ENCODE measurements at places on chromosomes 5 and 9.

GRCh38 chr9:40927260-40927631, 201.2 kb downstream of the FOXD4L6 start:
- no peak for DNase-seq

- DNase-seq: no peak
Measured at GRCh38 chr5:139088024-139088423, 110.1 kb downstream of the SIL1 start.

- DNase-seq: no peak
Measured at GRCh38 chr5:155651-156410, 35.5 kb upstream of the LRRC14B start.

DNA sequence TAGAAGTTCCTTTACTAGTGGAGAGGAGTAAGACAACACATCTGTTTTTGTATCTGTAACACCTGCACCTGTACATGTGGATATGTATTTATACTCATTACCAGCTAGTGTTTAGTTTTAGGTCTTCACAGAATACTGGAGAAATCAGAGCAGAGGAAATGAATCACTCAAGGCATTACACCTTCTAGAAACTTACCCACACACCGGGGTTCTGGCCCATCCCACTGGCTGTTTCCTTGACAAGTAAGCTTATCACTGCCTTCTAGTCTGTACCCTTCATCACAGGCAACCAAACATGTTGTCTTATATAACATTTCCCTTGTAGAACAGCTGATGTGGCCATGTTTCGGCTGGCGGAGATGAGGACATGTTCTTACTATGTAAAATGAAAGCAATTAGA, 76.7 kb downstream of the SVEP1 start:
- no peak for DNase-seq

- DNase-seq: no peak
Measured at GRCh38 chr5:16663840-16664239, 47.0 kb upstream of the RETREG1 start.

GRCh38 chr9:77751341-77752091, 103.4 kb upstream of the GNA14 start:
- no peak for DNase-seq

DNA sequence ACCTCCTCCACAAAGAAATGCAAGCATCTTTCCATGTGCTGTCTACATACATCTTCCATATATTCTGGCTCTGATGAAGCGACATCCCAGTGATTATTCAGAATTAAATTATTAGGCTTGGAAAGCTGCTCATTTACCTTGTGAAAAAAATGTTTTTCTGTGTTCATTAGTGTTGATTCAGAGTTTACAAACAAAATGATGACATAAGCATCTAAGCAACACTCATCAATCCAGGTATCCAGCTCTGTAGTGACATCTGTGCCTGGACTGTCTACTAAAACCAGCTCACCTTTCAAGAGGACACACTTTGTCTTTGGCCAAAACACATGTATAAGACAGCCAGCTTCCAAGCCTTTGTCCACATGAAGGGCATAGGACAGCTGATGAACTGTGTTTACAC, 51.1 kb upstream of the SPATA31C2 start:
- no peak for DNase-seq

- no peak for DNase-seq
Measured at GRCh38 chr9:88236511-88237478, 98.5 kb upstream of the SPATA31C2 start.

- DNase-seq: no peak
Measured at GRCh38 chr9:79155308-79155707, 416.5 kb upstream of the TLE4 start.

DNA sequence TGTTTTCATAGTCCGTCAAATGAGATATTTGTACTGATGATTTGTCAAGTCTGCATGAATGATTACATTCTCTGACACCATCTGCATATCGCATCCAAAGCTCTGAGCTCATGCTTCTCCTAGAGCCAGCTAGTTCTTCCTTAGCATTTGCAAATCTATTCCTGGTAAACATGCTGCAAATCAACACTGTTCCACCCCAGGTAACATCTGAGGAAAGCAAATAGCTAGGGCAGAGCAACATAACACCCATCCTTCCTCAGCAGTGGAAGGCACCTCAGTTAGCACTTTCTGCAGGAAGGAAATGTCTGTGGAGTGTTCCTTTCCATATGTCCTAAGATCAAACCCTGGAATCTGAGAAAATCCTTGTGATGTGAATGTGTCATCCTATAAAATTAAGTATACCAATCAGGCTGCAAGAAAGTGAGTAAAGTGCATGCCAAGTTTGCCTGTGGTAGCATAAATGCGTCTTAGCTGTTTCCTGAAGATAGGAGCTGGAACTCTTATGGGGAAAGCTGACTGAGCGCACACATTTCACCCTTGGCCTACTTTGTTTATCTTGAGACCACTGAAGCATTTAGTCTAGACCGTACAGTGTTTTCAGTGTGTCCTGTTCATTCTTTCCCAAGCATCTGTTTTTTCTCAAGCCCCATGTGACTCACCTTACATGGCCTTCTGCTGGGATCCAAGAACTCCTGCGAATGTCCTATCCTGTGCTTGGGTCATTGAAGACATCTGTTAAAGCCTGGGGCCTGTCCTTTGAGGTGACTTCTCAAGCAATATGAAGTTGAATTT, 50.9 kb upstream of the STARD4 start:
- DNase-seq: no peak

GRCh38 chr5:179836225-179837019, 15.7 kb downstream of the SQSTM1 start:
- DNase-seq: no peak

DNA sequence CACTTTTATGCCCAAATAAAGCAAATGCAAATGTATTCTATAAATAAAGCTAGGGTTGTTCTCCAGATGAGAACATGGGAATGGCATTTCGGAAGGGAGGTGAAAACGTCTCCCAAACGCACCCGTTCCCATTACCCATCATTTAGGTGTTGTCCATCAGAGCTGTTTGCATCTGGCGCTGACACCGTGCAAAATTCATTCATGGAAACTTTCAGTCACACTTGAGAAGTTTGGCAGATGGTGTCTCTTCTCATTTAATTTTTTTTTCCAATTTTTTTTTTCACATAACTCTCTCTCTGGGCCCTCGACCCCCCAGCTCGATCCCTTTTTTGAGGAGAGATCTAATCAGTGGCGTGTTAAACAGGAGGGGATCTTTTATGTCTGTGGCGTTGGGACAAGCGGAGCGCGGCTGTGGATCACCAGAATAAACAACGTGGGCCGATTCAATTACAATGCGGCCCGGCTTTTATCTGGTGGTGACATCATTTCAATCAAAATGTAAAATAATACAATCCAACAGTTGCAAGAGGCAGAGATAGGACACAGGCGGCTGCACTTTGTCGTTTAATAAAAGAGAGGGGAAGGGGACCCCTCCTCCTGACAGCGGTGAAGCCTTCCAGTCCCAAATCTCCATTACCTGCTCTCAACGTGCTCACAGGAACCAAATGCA, 246.1 kb upstream of the IRX4 start:
- no peak for DNase-seq

GRCh38 chr9:33042473-33042872, 17.4 kb downstream of the DNAJA1 start:
- DNase-seq: no peak

GRCh38 chr9:108178318-108178717, 677.5 kb downstream of the ACTL7B start:
- no peak for DNase-seq

DNA sequence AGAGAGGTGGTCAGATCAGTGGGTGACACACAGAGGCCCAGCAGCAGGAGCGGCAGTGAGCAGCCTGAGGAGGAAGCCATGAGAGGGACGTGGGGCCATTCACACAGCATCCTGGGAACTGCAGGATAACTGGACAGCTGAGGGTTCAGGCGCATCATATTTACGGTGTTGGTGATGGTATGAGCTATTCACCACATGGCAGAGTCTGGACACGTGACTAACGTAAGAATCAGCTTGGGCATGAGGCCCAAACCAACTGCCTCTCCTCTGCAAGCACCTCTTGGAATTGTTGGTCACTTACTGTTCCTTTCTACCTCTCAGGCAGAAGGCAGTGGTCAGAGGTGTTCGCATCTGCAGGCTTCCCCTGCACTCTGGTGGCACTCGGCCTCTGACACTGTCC, 141.1 kb downstream of the ENTREP1 start:
- DNase-seq: no peak

DNA sequence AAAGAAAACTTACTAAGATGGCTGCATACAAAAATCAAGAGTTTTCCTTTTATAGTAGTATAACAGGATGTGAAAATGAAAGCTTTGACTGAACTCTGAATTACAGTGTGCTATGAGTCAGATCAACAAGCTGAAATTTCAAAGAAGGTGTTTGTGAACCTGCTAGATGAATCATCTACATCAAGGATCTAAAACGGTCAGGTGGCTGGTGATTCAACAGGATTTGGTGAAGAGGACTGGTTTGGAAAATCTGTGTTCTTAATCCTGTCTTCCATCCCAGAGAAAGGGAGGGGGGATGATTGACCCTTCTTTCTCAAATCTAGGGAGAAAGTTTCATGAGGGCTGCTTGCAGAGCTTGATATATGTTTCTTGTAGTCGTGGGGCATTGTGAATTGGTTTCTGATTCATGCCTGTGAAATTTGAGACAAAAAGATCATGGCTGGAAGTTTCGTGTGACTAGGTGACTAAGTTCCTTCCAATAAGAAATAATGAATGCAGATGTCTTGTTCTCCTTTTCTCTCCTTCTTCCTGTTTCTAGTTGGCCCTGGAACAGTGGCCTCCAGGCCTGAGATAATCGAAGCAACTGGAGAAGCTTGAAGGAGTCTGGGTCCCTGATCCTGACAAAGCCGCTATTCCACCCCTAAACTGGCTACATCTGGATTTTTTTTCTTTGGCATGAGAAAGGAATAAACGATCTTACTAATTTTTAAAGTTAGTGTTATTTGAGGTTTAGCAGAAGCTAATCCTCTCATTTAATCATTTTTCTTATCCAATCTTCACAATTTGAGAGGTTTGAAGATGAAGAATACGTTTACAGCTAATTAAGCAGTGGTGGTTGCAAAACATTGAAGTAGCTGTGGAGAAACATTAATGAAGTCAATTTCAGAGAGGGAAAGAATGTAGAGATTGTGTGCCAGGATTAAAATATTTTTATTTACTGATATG, 67.2 kb downstream of the MRPS30 start:
- DNase-seq: no peak

DNA sequence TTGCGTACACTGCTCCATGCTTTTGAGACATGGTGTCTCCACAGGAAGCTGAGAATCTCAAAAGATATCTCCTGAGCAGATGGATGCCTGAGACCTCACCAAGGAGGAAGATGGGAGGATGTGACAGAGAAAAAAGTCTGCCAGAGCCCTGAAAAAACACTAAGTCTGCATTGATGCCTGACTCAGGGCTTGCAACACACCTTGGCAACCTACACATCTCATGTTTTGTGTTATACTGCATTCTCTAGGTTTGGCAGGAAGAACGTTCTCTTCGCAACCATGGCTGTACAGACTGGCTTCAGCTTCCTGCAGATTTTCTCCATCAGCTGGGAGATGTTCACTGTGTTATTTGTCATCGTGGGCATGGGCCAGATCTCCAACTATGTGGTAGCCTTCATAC, 19.2 kb downstream of the SLC22A4 start:
- DNase-seq: no peak

DNA sequence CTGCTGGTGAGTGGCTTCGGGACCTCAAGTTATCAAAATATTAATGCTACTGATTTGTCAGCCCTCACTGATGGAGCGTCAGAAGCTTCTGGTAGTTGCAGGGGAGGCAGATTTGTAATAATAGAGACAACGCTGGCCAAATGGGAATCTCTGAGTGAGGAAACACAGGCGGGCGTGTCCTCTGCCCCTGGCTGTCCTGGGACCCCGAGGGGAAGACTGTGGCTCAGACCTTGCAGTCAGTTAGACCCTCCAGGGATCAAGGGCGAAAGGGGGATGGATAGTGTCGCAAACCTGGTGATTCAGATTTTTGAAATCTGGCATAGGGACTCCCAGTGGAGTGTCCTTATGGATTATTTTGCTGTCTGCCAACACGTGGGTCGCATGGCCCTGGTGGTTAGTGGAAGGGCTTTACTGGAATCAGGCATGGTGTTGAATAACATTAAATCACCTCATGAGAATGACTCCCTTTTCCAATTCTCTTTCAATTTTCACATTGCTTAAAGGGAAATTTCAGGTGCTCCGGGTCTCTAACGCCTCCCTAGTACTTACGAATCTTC, 35.1 kb upstream of the NTNG2 start:
- no peak for DNase-seq

- no peak for DNase-seq
Measured at GRCh38 chr9:116207371-116208111, 54.0 kb downstream of the PAPPA start.

- DNase-seq: no peak
Measured at GRCh38 chr5:98911280-98912040, 17.3 kb downstream of the CHD1 start.

DNA sequence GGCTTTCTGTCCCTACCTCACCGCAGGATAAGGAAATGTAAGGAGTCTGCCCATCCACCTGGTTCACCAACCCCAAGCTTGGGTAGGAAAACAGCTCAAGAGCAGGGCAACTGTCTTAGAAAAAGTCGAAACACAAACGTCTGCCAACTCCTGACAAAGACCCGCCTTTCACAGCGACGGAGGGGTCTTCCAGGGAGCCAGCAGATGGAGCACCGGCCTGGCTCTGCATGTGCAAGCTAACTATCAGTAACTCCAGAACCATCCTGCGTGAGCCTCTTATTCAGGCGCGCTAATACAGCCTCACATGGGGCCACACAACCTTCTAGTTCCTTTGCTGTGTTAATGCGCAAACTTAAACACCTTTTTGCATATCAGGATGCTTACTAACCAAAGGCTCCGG, 26.9 kb downstream of the CAMSAP1 start:
- DNase-seq: no peak

- DNase-seq: no peak
Measured at GRCh38 chr9:35835766-35836165, 6.7 kb downstream of the TMEM8B start.

GRCh38 chr9:110027671-110028081, 180.3 kb downstream of the C9orf152 start:
- no peak for DNase-seq

DNA sequence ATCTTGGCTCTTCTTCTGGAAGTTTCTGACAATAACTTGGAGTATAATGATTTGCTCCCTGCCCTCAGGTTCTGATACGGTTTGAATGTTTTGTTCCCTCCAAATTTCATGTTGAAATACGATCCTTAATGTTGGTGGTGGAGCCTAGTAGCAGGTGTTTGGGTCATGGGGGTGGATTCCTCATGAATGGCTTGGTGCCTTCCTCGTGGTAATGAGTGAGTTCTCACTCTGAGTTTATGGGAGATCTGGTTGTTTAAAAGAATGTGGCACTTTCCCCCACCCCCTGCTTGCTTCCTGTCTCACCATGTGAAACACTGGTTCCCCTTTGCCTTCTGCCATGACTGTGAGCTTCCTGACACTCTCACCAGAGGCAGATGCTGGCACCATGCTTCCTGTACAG, 103.0 kb upstream of the OSMR start:
- no peak for DNase-seq

- no peak for DNase-seq
Measured at GRCh38 chr9:38060681-38061080, 8.3 kb downstream of the SHB start.

DNA sequence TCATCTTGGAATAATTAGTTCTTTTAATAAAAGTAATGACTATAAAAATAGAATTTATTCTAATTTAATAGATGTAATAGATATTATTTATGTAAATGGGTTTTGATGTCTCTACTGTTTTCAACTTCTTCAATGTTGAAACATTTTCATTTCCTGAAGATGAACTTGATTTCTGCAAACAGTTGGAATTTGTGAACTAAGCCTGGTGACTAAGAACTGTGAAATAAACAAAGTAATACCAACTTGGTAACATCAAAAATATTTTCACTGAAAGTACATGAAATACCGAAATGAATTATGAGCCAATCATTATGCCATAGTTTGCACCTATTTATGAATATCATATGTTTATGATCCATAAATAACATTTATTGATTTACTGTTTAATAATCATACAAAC, 143.8 kb upstream of the FGF10 start:
- DNase-seq: no peak

Data from stimulated activated CD4-positive, alpha-beta T cell treated with anti-CD3 and anti-CD28 coated beads, Interleukin-1b, Interleukin-23, amount 100 ng/mL, for 1 hour (primary cell).